ENCODE measurements at places on chromosomes 7 and 10.

DNA sequence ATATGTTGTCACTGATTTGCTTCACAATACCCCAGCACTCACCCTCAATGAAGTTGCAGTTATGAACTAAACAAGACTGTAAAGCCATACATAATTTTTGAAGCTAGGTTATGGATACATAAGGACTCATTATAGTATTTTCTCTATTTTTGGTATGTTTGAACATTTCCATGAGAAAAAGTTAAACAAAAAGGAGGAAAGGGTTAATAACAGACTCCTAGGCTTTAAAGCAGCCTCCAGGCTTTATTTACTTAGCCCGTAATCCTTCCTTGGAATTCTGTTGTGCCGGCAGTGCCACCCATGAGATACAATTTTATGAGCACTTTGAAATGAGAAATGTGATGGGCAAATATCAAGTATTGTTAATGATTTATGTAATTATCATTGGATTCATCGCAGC, 2.1 kb upstream of the DENND11 start:
- no peak for DNase-seq

DNA sequence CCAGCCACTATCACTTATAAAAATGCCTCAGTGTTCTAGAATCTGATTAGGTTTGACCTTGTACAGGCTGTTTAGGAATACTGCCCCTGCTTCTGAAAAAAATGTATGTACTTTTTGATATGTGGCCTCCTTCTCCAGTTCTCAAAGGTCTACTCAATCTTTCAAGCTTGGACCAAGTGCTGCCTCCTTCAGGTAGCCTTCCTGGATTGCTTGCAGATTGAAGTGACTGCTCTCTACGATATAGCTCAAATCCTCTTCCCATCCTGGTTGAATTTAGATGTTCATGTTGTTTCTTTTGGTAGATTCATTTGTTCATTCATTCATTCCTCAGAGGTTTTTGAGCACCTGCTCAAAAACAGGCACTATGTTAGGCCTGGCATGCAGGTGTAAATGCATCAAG, 77.2 kb upstream of the NPTX2 start:
- no peak for DNase-seq

- DNase-seq = no peak
Measured at GRCh38 chr7:34845666-34846361, 187.8 kb downstream of the NPSR1 start.

DNA sequence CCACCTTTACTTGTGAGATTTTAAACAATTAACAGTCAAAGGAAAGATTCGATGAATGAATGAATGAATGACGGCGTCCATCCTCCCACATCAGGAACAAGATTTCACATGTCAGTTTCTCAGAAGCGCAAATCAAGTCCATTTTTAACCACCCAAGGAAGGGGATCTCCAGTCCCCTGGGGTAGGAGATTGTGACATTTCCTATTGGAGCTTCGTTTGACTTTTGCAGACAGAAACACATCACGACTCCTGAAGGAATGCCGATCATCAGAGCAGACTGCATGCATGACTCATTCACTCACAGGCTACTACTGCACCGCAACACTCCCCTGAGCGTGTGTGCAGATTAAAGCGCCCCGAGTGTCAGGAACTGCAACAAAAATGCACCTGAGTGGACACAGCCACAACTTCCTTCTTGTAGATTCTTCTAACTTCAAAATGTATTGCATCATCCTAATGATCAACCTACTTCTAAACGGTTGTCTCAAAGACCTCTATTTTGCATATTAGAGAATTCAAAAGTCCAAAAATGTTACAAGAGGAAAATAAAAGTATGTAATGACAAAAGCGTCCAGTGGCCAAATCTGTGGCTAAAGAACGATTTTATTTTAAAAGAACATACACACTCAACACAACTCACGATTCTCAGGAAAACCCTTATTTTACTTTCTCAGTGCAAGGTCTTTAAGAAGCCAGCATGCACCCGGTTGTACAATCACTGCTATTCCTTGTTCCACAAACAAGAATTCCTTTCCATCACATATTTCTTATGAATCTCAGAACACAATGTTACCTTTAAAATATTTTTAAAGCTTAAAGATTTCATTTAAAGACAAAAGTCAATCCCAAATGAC, 172.6 kb downstream of the FAM107B start:
- peak; percentile 15 for DNase-seq

DNA sequence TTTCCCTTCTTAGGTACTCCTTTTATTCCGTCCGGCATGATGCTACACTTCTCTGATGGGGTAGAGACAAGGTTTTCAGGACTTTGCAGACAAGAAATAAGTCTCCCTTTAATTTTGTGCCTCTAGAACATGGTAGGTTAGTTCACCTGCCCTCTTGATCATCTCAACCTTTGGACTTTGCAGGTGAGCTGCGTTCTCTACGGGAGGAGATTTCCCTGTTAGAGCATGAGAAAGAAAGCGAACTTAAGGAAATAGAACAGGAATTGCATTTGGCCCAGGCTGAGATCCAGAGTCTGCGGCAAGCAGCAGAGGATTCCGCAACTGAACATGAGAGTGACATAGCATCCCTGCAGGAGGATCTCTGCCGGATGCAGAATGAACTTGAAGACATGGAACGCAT, 9.2 kb downstream of the CCDC136 start:
- no peak for DNase-seq

- DNase-seq = no peak
Measured at GRCh38 chr10:129693382-129693781, 226.3 kb downstream of the MGMT start.

DNA sequence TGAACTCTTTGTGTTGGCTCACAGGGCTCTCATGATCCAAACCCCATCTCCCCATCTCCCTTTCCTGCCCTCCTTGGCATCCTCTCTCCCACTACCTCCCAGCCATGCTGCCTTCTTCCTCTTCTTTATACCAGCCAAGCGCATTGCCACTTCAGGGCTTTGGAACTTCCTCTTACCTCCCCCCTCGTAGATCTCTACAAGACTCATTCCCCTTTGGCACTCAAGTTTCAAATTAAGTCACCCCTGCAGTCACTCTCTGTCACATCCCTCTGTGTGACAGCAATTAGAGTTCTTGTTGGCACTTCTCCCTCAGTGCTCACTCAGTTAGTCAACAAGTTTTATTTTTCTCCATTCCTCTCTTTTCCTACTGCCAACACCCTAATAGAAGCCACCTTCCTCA, 20.8 kb upstream of the NRP1 start:
- no peak for DNase-seq

DNA sequence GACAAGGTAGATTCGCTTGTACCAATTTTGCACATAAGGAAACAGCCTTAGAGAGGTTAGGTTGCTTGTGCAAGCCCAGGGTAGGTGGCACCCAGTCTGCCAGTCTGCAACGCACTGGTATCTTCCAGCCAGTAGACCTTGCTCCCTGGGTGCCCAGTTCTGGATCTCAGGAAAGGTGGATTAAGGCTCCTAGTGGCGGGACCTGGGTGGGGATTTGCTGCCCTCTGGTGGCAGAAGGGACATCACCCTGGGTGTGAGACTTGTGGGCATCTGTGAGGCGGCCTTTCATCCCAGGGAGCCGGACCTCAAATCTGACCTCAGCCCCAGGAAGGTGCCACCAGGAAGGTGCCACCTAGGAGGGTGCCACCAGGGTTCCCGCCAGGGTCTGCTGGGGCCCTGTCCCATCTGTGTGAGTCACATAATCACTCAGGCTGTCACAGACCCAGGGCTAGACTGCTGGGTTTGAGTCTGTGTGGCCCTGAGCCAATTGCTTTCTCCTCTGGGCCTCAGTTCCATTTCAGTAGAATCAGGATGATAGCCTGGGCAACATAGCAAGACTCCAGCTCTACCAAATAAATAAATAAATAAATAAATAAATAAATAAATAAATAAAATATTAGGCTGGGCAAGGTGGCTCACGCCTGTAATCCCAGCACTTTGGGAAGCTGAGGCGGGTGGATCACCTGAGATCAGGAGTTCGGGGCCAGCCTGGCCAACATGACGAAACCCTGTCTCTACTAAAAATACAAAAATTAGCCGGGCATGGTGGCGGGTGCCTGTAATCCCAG, 5.3 kb upstream of the PRKRIP1 start:
- peak; percentile 21 for DNase-seq

DNA sequence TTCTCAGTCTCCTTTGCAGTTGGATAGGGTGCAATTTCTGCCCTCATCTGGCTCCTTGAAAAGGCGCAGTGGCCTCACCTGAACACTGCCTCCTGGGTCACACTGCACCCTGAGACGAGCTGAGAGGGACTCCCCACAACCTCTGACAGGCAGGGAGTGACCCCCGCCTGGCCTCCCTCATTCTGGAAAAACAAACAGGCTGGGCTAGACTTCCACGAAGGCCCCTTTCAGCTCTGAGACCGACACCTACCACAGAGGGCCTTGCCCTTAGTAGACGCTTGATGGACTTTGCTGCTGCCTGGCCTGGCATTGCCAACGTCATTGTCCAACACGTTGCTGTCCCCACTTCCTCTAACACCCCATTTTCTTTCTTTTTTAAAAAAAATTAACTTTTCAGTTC, 8.6 kb downstream of the FAM241B start:
- DNase-seq = no peak

DNA sequence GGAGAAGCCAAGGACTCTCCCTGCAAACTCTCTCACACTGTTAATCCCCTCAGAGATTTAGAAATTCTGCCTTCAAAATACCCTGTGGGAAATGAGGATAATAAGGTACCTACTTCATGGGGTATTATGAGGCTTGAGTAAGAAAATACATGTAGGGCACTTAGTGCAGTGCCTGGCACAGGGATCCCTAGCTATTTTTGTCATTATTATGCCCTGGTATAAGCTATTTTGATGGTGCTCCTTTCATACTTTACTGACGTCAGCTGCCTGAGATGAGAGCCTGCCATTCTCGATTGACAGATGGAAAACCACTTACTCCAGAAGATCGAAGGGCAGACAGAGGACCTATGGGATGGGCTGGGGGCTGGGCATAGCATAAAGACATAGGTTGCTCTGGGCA, 30.1 kb downstream of the MKX start:
- no peak for DNase-seq

DNA sequence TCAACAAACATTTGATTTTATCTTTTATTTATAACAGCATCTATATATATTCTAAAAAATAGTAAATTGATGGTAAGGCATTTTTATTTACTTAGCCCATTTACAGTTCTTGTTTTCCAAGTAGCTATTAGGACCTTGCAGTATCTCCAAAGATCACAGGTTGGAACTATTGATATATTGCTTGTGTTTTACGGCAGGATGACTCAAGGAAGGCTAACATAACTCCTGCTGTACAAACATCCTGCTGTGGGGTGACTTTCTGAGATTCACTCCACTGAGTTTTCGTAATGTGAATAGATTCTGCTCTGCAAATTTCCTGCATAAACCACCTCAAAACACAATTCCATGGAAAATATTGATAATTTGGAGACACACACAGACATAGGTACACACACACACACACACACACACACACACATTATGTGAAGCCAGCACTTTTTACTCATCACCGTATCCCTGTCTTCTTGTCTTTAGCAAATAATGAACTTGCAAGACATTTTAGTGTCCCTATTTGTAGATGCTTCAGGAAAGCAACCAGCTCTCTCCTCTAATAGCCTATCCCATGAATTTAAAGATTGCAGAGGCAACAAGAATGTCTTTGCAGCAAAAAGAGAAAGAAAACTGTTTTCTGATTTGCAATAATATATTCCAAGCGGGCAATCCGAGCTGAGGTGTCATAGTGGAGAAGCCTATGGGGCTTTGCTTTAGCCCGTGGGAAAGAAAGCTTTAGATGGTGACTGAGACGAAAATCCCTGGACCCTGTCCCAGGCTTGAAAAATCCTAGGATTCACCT, 722 bp downstream of the AGR2 start:
- DNase-seq = no peak

- no peak for DNase-seq
Measured at GRCh38 chr10:12960941-12961340, 40.6 kb downstream of the CCDC3 start.

DNA sequence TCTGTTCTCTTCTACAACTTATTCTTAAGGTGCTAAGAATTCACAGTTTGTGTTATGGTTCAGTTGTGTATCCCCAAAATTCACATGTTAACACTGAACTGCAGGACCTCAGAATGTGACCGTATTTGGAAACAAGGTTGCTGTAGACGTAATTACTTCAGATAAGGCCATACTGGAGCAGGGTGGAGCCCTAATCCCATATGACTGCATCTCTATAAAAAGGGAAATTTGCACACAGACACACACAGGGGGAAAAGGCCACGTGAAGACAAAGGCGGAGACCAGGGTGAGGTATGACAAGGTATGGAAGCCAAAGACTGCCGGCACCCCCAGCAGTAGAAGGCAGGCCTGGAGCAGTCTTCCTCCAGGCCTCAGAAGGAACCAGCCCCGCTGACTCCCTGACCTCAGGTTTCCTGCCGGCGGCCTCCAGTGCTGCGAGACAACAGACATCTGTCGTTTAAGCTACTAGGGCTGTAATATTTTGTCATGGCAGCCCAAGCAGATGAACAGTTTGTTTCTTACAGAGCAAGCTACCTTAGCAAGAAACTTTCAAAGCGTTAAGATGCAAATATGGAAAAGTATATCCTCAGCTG, 98.7 kb downstream of the PROSER2 start:
- no peak for DNase-seq

DNA sequence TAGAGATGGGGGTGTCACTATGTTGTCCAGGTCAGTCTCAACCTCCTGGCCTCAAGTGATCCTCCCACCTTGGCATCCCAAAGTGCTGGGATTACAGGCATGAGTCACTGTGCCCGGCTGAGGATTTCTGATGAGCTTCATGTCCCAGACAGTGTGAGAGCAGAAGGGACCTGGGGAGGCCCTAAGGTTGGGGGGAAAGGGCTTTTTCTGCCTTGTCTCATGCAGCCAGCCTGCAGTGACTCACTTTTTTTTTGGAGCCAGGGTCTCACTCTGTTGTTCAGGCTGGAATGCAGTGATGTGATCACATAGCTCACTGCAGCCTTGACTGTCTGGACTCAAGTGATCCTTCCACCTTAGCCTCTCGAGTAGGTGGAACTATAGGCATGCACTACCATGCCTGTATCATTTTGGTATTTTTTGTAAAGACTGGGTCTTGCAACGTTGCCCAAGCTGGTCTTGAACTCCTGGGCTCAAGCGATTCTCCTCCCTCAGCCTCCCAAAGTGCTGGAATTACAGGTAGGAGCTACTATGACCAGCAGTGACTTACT, 14.6 kb downstream of the COL26A1 start:
- DNase-seq = no peak

DNA sequence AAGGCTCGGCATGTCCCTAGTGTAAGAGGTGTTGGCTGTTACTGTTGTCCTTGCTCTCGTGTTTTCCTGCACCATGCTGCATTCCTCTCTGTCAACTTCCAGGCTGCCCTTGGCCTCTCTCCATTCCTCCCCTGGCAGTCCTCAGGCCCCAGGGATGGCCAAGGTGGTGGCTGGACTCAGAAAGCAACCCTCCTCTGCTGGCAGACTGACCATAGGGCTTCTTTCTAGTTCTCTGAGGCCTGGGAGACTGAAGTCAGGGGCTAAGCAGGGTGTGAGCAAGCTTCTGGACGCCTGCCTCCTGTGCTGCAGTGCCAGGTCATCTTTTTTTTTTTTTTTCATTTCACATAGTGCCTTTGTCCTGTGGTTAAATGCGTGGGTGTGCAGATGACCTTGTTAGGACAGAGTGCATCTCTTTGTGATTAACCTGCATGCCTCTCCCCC, 72.0 kb downstream of the GOLGA7B start:
- DNase-seq = no peak

GRCh38 chr10:34739915-34740314, 75.2 kb downstream of the PARD3 start:
- DNase-seq = no peak

- DNase-seq = no peak
Measured at GRCh38 chr7:98810153-98810802, 59.5 kb downstream of the TMEM130 start.

- no peak for DNase-seq
Measured at GRCh38 chr7:101563943-101564777, 64.9 kb downstream of the MYL10 start.

- no peak for DNase-seq
Measured at GRCh38 chr10:63206997-63207811, 74.1 kb downstream of the NRBF2 start.
